AG04450 (cell line): ENCODE measurements at places on chromosomes 3 and 15.

GRCh38 chr3:45082142-45082538 lies 56.0 kb downstream of the CLEC3B start:
- DNase-seq: peak; percentile 16

DNA sequence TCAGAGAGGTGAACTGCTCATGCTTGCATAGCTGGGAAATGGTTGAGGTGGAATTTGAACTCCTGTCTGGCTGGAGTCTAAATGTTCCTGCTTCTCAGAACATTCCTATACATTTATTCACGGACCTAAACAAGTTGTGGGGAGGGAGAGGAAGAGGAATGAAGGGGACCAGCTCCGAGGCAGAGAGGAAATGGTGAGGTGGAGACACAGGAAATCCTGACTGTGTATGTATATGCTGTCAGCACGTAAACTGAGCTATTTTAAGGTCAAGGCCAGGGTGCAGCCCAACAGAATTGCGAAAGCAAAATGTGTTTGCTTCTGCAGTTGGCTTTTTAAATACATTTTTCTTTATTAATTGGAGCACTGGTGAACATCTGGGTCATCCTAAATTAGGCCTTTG lies 74.1 kb upstream of the POMGNT2 start:
- DNase-seq: peak; percentile 73

DNA sequence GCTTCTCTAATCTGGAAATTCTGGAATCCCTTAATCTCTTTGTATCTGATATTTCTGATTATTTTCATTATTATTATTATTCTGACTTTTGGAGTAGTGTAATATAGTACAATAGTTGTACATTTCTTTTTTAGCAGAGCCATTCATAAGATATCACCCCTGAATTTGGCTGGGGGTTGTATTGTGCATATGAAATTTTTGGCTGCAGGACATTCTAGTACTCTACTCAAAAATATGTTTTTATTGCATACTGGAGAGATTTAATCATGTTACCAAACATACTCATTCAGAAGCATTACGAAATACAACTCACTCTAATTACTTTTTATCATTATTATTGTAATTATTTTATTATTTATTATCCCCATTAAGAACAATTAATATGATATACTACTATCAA lies 589.7 kb upstream of the KCNMB2 start:
- no peak for DNase-seq

DNA sequence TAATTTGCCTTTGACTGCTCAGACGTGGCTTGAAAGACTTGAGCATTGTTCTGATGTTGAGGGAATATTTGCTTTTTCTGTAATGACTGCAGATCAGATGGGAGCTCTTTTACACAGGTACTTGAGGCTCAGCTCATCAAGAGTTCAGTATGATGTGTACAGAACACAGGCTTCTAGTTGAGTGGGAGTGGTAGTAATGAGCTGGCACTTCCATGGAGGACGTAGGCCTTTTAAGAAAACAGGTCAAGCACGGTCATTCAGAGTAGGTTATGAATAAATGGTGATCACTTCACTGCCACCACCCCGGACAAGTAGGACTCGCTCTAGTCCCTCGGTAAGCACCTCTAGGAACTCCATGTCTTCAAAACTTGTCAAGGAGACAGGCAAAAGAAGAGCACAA lies 8.8 kb downstream of the EMC4 start:
- DNase-seq: no peak

GRCh38 chr3:139830817-139831216 lies 104.2 kb upstream of the CLSTN2 start:
- DNase-seq: no peak

DNA sequence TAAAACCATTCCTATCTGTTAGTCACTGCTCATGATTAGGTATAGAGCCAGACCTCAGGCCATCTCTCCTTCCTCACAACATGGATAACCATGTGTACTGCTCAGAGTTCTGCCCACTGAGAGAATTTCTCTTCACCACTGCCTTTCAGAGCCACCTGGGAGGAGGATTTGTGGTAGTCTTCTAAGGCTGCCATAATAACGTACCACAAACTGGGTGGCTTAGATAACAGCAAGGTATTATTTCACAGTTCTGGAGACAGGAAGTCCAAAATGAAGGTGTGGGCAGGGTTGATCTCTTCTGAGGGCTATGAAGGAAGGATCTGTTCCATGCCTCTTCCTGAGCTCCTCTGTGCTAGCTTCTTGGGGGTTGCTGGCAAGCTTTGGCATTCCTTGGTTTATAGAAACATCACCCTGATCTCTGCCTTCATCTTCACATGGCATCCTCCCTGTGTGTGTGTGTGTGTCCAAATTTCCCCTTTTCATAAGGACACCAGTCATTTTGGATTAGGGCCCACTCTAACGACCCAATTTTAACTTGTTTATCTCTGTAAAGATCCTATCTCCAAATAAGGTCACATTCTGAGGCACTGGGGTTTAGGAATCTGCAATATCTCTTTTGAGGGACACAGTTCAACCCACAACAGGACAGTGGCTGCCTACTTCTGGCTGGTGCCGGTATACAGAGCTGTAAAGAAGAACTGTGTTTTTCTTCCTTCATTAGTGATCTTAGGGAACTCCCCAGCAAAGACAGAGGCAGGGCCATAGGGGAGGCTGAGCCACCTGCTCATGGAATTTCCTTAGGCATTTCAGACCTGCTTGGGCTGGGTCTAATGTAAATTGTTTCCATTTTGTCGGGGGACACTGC lies 42.1 kb upstream of the NOX5 start:
- no peak for DNase-seq
